ENCODE measurements at places on chromosomes 4 and X.

- no peak for DNase-seq
Measured at GRCh38 chrX:46777971-46778810, 19.3 kb upstream of the SLC9A7 start.

- no peak for DNase-seq
Measured at GRCh38 chr4:89070041-89070440, 13.1 kb upstream of the FAM13A start.

GRCh38 chrX:39601231-39602177 lies 496.3 kb downstream of the BCOR start:
- no peak for DNase-seq

DNA sequence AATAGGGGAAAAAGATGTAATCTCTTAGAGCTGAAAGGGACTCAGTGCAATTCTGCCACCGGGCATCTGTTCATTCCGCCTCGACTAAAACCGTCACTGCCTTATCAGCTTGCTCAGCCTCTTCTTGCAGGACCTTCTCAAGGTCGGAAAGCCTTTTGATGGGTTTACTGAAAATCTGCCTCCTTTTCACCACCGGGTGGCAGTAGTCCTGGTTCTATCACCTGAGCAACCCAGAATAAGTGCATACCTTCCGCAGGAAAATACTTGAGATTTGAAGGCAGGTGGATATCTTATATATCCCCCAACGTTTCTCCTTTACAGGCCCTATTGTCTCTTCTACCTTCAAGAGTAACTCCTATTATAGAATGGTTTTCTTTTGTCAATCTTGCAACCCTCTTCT lies 103.4 kb upstream of the PAK3 start:
- no peak for DNase-seq

GRCh38 chr4:13705521-13706041 lies 78.1 kb upstream of the BOD1L1 start:
- peak; percentile 48 for DNase-seq

- DNase-seq = no peak
Measured at GRCh38 chr4:41134581-41134980, 79.8 kb downstream of the APBB2 start.

GRCh38 chrX:9345957-9346356 lies 118.9 kb upstream of the TBL1X start:
- no peak for DNase-seq

GRCh38 chr4:3267576-3268394 lies 18.8 kb downstream of the MSANTD1 start:
- DNase-seq = no peak

- no peak for DNase-seq
Measured at GRCh38 chrX:12975670-12975965, 708 bp downstream of the TMSB4X start.

GRCh38 chr4:6132716-6133115 lies 67.6 kb downstream of the JAKMIP1 start:
- no peak for DNase-seq

- DNase-seq = no peak
Measured at GRCh38 chr4:71550220-71551165, 211.7 kb downstream of the SLC4A4 start.

DNA sequence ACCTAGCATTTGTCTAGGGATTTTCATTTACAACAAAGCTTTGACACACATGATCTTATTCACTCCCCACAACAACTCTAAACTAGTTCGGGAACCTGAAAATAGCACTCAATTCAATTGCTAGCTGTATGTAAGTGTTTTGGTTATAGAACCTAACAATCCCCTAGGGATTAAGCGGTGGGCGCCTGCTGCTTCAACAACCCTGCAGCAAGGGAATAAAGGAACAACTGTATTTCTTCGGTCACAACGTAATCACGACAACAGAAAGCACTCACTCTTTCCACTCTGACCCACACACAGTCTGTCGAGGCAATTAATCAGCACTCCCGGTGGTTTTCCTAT lies 674 bp upstream of the DIAPH2 start:
- no peak for DNase-seq

DNA sequence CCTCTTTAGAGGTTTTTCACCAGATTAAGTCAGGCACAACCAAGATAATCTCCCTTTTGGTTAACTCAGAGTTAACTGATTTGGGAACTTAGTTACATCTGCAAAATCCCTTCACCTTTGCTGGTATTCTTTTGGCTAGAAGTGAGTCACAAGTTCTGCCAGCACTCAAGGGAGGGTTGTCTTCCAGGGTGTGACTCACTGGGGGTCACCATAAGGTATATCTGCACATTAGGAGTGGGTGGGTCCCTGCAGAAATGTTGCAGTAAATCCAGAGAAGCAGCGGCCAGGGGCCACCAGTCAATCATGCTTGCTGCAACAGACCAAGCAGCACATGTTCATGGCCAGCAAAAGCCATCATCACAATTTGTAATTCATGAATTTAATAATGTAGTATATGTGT lies 59.8 kb upstream of the MAML3 start:
- no peak for DNase-seq

DNA sequence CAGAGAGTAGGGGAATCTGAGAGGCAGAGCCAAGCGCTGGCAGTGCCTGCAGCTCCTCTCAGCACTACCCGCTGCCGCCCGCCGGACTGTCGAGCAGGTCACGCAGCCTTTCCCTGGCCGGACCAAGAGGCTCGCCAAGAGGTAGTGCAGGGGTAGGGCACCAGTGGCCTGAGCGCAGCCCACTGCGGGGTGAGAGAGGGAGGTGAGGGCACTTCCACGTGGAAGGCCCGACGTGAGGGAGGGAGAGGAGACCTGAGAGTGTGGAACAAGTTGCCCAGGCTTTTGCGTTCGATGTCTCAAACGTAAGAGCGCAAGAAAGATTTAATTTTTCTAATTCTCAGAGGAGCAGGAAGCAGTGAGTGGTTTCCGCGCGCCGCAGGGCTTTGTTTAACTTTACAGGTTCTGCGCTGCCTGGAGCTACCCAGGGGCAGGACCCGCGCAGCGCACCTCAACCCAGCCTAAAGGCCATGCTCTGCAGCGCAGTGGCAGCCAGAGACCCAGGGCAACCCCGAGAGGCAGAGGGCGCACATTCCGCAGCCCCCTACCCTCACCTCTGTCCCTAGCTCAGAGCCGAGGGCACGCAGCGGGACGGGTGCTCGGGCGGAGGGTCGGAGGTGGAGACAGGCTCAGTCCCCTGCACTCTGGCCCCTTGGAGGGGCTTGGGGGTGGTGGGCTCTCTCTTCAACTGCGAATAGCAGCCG lies 14.9 kb downstream of the ARHGAP36 start:
- no peak for DNase-seq

- DNase-seq = peak; percentile 10
Measured at GRCh38 chr4:76147454-76148141, 599 bp downstream of the NUP54 start.

DNA sequence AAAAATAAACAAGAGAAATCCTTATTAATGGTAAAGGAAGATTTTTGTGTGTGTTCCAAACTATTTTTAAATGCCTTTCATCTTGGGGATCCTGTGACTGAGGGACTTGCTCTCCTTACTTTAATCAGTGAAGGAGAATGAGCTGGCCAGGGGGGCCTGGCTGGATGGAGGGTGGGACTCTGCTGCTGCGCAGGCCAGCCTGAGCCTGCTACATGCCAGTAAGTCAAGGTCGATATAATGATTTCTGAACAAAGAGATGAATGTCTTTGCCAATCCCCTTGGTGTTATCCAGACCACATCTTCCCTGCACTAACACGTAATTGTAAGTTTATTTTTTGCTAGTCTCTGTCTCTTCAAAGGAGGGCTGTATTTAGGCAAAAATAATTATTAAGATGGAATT lies 1679.2 kb upstream of the TENM3 start:
- no peak for DNase-seq

DNA sequence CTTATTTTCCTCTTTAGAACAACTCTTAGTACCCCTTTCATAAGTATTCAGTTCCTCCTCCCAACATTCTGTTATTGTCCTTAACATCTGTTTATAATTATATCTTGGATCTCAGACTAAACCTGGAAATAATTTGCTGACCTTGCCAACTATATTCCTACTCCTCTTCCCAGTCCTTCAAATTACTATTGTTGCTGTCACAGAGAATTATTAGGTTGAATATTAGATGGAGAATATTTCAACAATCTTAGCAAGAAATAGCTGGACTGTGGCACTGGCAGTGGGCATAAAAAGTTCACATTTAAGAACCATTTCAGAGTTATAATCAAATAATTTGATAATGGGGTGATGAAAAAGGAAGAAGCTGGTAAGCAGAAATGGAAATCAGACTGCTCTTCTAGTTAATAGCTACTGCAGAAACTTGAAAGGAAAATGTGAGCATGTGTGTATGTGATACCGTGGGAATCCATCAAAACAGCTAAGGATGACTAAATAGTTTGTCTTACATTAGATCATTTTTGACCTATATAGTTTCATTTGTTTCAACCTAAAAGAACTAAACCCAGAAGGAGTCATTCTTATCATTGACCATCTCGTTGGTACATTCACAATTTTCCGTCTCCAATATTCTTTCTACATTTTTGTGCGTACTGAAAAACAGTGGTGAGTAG lies 43.3 kb upstream of the PRDM8 start:
- no peak for DNase-seq

- DNase-seq = no peak
Measured at GRCh38 chr4:180630012-180630665, 1613.1 kb upstream of the TENM3 start.

DNA sequence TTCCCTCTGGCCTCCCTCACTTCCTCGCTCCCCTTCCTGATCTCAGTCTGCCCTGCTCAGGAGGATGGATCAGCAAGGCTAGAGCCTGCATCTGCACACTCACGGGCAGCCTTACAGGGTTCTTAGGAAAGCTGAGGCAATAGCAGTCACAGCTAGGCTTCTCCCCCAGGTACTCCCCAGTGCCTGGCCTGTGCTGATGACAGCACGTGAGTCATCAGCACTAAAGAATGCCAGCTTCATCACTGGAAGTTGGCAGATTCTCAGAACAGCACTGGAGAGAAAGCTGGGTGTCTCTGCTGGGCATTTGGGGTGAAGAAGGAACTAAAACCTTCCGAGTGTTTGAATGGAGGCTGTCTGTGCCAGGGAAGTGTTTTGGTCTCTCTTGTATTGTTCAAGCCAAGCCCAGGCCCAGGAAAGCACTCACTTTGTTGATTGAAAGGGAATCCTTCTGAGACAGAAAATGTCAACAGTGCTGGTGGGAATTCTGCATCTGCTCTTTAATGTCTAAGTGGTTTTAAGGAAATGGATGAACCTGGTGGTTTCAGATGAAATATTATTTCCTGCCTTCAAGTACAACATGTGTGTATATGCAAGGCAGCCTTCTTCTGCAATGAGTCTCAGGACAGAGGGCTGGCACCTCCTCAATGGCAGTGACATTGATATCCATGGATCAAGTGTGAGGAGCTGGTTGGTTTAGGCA lies 73.0 kb upstream of the SCOC start:
- no peak for DNase-seq

- no peak for DNase-seq
Measured at GRCh38 chr4:15233626-15234025, 194.2 kb upstream of the C1QTNF7 start.

GRCh38 chrX:45422216-45422925 lies 221.7 kb upstream of the DIPK2B start:
- DNase-seq = no peak

DNA sequence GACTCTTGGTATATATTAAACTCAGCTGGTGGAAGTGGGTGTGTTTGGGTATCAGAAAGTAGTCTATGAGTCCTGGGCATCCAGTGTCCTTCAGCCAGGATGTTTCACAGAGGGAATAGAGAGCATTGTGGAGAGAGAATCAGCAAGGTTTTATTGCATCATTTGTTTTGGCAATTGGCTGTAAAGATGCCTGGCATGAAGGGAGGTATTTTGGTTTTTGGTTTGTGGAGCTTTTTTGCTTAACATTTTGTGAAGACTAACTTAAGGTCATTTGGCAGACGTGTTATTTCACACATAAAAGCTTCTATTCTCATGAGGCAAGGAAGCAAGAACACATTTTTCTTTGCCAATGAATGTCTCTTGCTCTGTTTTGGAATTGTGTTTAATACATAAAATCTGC lies 71.1 kb downstream of the DCLK2 start:
- DNase-seq = no peak

GRCh38 chr4:9859810-9860209 lies 78.4 kb downstream of the DRD5 start:
- DNase-seq = peak; percentile 55

GRCh38 chr4:15868111-15868510 lies 70.4 kb downstream of the FGFBP1 start:
- no peak for DNase-seq

All from NCI-H2081 treated with DMSO at 0.1 percent for 48 hours (cell line).